Keratinocyte (primary cell): ENCODE measurements at places on chromosomes 16 and 17.

DNA sequence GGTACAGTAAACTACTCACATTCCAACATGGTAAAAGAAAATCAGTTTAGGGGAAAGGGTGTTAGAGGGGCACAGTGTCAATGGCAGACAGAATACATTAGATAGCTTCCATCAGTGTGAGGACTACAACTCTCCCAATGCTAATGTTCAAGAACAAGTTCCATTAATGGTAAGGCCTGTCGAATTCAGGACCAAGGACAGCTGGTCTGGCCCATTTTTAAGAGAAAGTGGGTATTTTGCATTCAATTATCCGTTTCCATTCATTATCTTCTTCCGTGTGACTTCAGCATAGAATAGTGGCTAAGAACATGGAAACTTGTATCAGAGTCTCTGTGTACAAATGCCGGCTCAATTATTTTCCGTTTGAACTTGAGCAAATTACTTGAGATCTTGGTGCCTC is 98.4 kb downstream of the XYLT1 start:
- no peak overlapping the region for H3K27ac ChIP-seq
- H3K27me3 ChIP-seq, result no peaks in the 10 kb centered on the region
- H3K4me1 ChIP-seq, result no peaks in the 10 kb centered on the region
- no peak overlapping the region for H3K4me3 ChIP-seq
- no peak for DNase-seq

DNA sequence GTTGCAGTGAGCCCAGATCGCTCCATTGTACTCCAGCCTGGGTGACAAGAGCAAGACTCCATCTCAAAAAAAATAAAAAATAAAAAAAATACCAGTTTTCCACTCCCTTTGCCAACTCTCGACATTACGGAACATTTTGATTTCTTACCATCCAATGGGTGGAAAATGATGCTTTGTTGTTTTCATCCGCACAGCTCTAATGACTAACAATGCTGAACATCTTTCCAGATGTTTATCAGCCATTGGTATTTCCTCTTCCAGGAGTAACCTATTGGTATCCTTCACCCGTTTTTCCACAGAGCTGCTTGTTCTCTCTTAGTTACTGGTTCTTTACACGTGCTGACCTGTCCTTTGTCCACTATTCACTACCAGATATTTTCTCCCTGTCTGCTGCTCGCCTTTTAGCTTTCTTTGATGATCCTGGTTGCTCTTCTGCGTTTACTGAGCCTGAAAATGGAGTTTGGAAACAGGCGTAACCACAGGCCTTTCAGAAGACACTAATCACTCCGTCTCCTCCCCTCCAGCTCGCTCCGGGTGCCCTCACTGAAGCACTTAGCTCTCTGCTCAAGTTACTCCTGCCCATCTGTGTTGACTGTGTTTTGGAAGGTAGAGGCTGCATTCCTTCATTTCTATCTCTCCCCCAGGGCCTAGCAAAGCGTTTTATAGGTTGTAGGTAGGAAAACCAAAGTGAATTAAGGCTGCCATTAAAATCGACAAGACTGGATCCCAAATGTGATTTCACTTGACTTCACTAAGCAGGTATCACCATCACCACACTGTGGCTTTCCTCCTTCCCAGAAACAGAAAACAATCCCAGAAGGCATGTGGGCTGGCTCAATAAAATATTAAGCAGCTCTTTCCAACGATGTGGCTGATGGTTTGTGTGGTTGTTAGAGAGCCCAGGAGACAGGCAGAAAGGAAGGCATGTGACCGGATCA is 8.9 kb downstream of the SHPK start:
- no peak for DNase-seq
- H3K27me3 ChIP-seq, result no peaks in the 10 kb centered on the region
- H3K4me1 ChIP-seq, result no peaks in the 10 kb centered on the region
- H3K4me3 ChIP-seq, result no peak overlapping the region
- no peak overlapping the region for H3K27ac ChIP-seq

DNA sequence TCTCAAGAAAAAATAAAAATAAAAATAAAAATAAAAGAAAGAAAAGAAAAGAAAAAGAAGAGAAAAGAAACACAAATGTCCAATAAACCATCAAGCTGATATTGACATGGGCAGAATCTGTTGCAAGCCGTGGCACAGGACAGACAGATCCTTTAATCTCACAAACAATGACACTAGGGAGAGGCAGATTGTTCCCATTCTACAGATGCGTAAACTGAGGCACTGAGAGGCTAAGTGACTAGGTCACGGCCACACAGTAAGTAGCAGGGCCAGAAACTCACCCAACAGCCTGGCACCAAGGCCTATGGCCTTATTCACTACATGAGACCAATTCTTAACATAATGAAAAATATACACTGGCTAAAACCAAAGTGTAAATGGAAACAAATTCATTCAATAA is 28.3 kb upstream of the ZFP90 start:
- H3K4me3 ChIP-seq, result no peak overlapping the region
- DNase-seq, result no peak
- no peaks in the 10 kb centered on the region for H3K36me3 ChIP-seq
- no peaks in the 10 kb centered on the region for H3K4me1 ChIP-seq
- H3K27me3 ChIP-seq, result peaks cover 32% of the 10 kb centered on the region

GRCh38 chr16:50061326-50061725 is 4.4 kb upstream of the HEATR3 start:
- H3K27ac ChIP-seq, result no peak overlapping the region
- DNase-seq, result no peak
- H3K4me1 ChIP-seq, result no peaks in the 10 kb centered on the region
- no peak overlapping the region for H3K4me3 ChIP-seq

GRCh38 chr17:64103391-64104364 is 26.3 kb downstream of the ERN1 start:
- peaks cover 14% of the 10 kb centered on the region for H3K36me3 ChIP-seq
- H3K4me3 ChIP-seq, result no peak overlapping the region
- no peak for DNase-seq
- no peak overlapping the region for H3K27ac ChIP-seq
- H3K4me1 ChIP-seq, result peaks cover 42% of the 10 kb centered on the region

DNA sequence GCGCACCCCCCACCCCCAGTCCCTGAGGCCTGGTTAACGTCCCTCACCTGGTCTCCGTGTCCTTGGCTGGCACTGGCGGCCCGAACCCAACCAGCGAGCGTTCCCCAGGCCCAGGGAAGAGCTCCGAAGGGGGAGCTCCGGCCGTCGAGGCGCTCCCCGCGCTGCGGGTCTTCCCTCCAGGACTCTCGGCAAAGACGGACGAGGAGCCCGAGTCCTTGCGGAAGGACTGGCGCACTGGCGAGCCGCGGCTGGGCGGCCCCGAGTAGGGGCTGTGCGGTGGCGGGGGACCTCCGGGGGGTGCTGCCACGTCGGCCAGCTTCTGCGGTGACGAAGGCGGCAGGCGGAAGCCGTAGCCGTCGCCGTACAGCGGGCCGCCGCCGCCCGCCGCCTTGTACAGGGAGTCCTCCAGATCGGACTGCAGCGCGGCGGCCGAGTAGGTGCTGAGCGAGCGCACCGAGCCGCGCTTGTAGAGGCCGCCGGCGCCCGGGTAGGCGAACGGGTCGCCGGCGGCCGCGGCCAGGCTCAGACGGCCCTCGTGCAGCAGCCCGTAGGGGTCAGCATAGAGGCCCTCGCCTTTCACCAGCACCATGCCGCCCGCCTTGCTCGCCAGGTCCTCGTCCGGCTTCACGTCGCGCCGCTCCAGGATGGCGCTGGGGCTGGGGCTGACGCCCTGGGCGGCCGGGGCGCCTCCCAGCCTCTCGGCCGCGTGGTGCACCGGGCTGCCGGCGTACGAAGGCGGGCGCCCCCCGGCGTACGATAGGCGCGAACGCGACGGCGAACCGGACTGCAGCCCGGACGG is 44.1 kb downstream of the SRCIN1 start:
- no peak overlapping the region for H3K4me3 ChIP-seq
- H3K27me3 ChIP-seq, result peaks cover 64% of the 10 kb centered on the region
- no peak overlapping the region for H3K27ac ChIP-seq
- H3K36me3 ChIP-seq, result no peaks in the 10 kb centered on the region
- H3K4me1 ChIP-seq, result peaks cover 22% of the 10 kb centered on the region

GRCh38 chr16:74770831-74771526 is 3.6 kb downstream of the FA2H start:
- H3K4me3 ChIP-seq, result no peak overlapping the region
- DNase-seq, result no peak
- H3K27me3 ChIP-seq, result peaks cover 19% of the 10 kb centered on the region
- H3K4me1 ChIP-seq, result peaks cover 4% of the 10 kb centered on the region

- H3K27ac ChIP-seq, result no peak overlapping the region
- no peak overlapping the region for H3K4me3 ChIP-seq
- peaks cover 42% of the 10 kb centered on the region for H3K27me3 ChIP-seq
- no peaks in the 10 kb centered on the region for H3K36me3 ChIP-seq
- DNase-seq, result no peak
Measured at GRCh38 chr17:77540531-77540930, 399.8 kb downstream of the SEC14L1 start.

- no peaks in the 10 kb centered on the region for H3K27me3 ChIP-seq
- H3K4me3 ChIP-seq, result no peak overlapping the region
- no peaks in the 10 kb centered on the region for H3K36me3 ChIP-seq
- DNase-seq, result no peak
- peaks cover 26% of the 10 kb centered on the region for H3K4me1 ChIP-seq
- no peak overlapping the region for H3K27ac ChIP-seq
Measured at GRCh38 chr16:75271441-75272096, 20.1 kb upstream of the BCAR1 start.

DNA sequence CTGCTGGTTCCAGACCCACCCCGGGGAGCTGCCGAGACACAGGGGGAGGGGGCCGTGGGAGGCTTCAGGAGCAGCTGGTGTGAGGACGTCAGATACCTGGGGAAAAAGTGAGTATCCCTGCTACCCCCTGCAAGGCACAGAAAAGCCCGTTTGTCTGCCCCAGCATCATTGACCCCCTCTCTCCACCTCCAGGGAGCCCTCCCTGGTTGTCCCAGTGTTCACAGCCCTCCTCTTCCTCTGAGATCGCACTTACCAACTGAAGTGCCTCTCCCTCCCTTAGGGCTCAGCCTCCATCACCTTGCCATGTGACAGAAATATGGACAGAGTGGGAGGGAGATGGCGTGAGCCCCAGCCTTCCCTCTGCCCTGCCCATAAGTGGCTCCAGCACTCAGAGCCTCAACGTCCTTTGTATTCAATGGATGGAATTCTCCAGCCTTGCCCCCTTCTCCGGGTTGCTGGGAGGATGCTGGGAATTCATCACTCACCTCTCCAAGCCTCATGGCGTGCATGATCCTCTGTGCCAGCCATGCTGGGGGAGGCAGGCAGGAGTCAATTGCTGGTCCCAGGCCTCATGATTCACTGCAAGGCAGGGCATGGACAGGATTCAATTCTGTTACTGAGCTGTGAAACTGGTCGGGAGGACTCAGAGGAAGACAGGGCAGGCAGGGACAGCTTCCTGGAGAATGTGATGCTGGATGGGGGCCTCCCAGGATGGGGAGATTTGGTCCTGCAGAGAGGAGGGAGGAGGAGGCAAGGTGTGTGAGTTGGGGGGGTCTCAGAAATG is 14.6 kb downstream of the SPNS3 start:
- H3K4me3 ChIP-seq, result no peak overlapping the region
- H3K36me3 ChIP-seq, result no peaks in the 10 kb centered on the region
- no peak overlapping the region for H3K27ac ChIP-seq
- H3K4me1 ChIP-seq, result no peaks in the 10 kb centered on the region
- no peak for DNase-seq

DNA sequence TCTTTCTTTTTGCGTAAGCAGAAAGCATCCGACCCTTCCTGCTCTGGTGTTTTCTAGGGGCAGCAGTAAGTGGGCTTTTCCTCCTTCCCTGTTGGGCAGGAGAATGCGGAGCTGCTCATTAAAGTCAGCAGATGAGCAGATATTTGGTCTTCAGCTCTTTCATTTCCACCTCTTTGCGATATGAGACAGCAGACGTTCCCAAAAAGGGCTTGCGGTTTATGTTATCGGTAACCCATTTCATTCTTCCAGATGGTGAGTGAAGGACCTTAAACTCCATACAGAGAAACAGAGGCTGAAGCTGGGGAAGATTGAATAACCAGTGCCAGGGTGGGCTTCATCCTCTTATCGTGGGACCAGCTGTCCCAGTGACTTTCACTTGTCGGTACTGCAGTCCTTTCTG is 40.7 kb downstream of the KSR1 start:
- peaks cover 25% of the 10 kb centered on the region for H3K4me1 ChIP-seq
- H3K36me3 ChIP-seq, result no peaks in the 10 kb centered on the region
- H3K27me3 ChIP-seq, result no peaks in the 10 kb centered on the region
- DNase-seq, result no peak

GRCh38 chr16:20348365-20349185 is 3.9 kb downstream of the UMOD start:
- no peaks in the 10 kb centered on the region for H3K4me1 ChIP-seq
- no peak for DNase-seq
- H3K27ac ChIP-seq, result no peak overlapping the region
- H3K36me3 ChIP-seq, result no peaks in the 10 kb centered on the region
- no peaks in the 10 kb centered on the region for H3K27me3 ChIP-seq

- no peaks in the 10 kb centered on the region for H3K36me3 ChIP-seq
- H3K27me3 ChIP-seq, result peaks cover 3% of the 10 kb centered on the region
- H3K27ac ChIP-seq, result no peak overlapping the region
- no peak overlapping the region for H3K4me3 ChIP-seq
Measured at GRCh38 chr17:6172642-6173330, 102.6 kb downstream of the WSCD1 start.
